ENCODE measurements at places on chromosomes 13 and 19.

DNA sequence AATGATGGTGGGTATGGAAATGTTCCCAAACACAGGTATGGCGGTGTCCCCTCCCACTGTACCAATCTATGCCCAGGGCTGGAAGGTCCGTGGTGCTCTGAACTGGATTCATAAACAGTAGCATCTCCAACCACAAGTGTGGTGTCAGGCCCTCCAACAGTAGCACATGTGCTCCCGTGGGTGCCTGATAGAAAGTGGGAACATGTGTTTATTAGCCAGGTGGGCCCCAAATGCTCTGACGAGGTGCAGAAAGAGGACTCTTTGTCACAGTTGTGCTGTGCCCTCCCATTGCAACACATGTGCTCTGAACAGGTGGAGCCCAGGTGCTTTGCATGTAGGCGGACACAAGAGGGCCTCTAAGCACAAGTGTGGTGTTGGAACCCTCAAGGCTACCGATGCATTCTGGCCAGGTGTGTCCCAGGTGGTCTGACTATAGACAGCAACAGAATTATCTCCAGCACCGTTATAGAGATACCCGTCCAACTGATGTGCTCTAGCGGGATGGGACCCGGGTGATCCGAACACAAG, 75.4 kb upstream of the ZNF30 start:
- DNase-seq = no peak

GRCh38 chr19:10113592-10113963, 2.1 kb downstream of the P2RY11 start:
- no peak for DNase-seq

- no peak for DNase-seq
These were observed 334.2 kb downstream of the KLF12 start for GRCh38 chr13:73800011-73800410.

DNA sequence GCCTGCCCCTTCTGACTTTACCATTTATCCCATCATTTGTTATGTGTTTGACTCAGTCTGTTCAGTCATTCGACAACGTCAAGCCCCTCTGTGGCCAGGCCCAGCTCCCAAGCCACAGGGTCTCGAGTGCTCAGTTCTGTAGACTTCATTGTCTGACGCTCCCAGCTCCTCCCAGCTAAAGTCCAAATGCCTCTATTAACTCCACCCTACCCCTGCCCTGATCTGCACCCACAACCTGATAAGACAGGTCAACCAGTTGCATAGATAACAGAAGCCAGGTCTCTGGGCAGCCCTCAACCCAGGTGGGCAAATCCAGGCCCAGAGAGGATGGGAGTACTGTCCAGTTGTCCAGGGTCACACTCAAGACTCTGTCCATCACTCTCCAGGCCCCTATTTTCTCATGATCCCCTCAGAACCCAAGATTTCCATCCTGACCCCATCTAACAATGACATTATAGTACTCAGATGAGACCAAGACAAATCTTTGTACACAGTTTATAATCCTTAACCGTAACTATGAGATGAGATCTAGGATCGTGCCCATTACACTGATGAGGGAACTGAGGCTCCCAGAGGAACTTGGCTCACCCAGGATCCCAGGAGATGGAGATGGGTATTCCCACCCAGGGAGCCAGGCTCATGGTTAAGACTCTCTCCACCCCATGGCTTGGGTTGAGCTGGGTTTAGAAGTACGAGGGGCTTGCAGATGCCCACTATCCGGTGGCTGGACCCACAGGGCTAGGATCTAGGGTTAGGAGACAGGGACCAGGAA, 1.1 kb downstream of the TM6SF2 start:
- no peak for DNase-seq

GRCh38 chr13:94204946-94205345, 274.5 kb downstream of the DCT start:
- DNase-seq = no peak

DNA sequence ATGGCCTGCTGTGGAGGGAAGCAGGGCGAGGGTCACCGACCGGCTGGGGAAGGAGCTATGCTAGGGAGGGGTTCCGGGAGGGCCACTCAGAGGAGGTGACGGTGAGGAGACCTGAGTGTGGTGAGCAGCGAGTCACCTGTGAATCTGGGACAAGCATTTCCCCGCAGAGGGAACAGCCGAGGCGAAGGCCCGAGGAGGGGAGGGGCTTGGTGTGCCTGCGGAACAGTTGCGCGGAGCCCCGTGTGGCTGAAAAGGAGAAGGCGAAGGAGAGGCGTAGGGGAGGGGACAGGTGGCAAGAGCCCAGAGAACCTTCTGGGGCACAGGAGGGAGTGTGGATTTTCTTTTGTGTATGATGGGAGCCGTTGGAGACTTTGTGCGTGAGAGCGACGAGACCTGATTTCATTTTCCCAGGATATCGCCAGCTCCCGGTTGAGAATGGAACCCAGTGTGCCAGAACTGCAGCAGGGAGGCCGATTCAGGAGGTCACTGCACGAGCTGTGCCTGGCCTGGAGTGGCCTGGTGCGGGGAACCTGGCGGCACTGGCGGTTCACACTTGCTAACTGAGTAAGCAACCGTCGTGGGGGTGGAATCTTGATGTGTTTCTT, 117.7 kb upstream of the ZNF507 start:
- DNase-seq = no peak

DNA sequence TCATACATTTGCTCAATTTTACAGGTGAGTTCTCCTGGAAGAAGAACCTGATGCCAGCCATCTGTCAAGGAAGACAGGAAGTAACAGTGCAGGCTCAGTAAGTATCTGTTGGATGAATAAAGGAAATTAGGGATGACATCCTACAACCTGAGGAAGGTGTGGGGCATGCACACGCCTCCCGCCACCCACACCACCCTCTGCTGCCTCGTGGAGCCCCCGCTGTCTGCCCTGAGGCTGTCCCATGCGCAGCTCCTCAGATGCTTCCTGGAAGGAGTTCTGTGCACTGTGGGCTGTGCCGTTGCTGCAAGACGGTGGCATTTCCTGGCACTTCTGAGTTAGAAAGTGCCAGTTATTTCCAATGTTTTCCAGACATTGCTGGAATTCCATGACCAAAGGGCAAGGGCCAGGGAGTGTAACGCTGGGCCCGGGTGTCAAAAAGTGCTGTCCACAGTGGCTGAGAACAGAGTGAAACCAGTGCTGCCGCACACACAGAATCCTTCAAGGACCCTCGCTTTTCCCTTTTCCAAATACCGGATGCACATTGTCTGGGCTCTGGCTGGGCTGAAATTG, 4.2 kb upstream of the TEX29 start:
- no peak for DNase-seq

DNA sequence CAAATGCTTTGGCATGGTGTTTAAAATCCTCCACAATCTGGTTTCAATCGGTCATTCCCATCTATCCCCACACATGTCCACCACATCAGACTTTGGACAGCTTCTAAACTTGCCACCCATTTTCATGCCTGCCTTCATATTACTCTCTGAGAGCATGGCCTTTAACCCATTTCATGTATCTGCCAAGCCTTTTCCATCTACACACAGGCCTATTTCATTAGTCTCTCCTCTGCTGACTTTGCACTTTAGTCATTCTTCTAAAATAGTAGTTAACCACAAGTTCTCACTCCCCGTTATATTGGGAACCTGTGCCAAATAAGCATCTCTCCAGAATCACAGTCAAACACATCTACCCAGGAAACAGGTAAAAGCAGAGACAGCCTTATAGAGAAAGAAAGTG, 142.2 kb downstream of the MZT1 start:
- DNase-seq = no peak

GRCh38 chr13:107139006-107139405, 571.1 kb upstream of the ARGLU1 start:
- no peak for DNase-seq

- DNase-seq = no peak
These were observed 12.3 kb upstream of the ZNF283 start for GRCh38 chr19:43814663-43815352.

Data from cardiac muscle cell (in vitro differentiated cells and primary cell).